ENCODE measurements at places on chromosomes 7 and 10. TPM values are rescaled to one million over a fixed set of nuclear protein-coding genes. Genes with fewer than 3 reads are reported as not detected.

The SHTN1 gene
- 10.7 TPM for total RNA-seq

The LAMB1 gene
- total RNA-seq: 302 TPM

The EPO gene
- total RNA-seq: 0.39 TPM

The DPY19L1 gene
- 43.6 TPM for total RNA-seq

The LRRC17 gene
- 148 TPM for total RNA-seq

The NUDT13 gene
- total RNA-seq: 5.1 TPM

The CNTNAP2 gene
- not detected for total RNA-seq

The INMT gene
- not detected for total RNA-seq

The GPR37 gene
- 2.0 TPM for total RNA-seq
